ENCODE measurements at places on chromosomes 1 and 21.
A peak's percentile ranks its signal among the peaks of the same experiment; 100 is the strongest.

DNA sequence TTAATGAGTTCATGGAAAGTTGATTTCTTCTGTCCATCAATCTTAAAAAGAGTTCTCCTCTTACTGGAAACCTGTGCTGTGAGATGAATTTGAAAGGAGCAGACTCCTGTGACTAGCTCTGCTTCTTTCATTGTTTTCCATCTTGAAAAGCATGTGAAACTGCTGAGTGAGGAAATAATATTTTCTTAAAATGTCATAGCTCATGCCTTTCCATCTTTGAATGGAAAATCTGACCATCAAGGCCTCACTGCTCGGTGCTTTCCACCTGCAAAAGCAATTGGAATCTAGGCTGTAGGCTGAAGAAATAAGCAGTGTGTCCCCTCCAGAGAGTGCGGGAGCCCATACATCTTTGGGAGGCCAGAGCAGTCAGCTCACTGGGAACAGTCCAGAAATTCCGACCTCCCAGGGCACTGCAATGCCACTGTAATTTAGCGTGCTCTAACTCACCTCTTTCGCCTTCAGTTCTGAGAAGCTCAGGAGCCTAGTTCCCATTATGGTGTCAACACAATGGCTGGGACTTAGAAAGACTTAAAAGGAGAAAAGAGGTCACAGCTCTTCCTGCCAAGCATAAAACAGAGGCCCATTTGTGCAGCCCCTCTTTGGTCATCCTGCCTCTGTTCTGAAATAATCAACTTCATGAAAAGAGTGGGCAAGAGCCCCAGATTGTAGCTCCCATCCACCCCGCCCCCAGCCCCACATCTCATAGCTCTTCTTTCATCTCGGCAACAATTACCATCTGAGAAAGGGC lies 50.4 kb upstream of the F3 start:
- no peak for DNase-seq

GRCh38 chr1:184214128-184214527 lies 162.6 kb downstream of the TSEN15 start:
- no peak for DNase-seq

GRCh38 chr1:222161676-222162075 lies 386.2 kb downstream of the HHIPL2 start:
- DNase-seq = no peak

GRCh38 chr1:219993554-219994433 lies 52.5 kb downstream of the EPRS1 start:
- DNase-seq = no peak

- no peak for DNase-seq
These were observed 13.3 kb upstream of the SAMD11 start for GRCh38 chr1:910311-910880.

DNA sequence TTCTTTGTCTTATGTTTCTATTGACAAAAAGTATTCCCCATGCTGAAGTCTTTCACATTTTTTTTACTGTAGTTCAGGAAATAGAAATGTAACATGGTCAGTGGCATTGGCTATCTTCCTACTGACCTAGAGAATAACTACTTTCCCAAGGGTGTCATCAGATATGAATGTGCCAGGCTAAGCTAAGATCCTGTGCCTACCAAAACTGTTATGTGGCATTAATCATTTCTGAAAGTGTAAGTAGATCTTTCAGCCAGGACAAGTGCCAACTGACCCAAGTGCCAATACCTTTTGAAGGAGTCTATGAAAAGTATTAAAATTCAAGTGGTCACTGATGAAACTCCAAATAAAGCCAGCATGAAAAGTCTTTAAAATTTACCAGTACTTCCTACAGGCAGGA lies 165.3 kb downstream of the TNFSF18 start:
- no peak for DNase-seq

- no peak for DNase-seq
These were observed 139.8 kb downstream of the NCAM2 start for GRCh38 chr21:21137986-21138385.

- DNase-seq = no peak
These were observed 52.7 kb upstream of the ADARB1 start for GRCh38 chr21:45021428-45022347.

DNA sequence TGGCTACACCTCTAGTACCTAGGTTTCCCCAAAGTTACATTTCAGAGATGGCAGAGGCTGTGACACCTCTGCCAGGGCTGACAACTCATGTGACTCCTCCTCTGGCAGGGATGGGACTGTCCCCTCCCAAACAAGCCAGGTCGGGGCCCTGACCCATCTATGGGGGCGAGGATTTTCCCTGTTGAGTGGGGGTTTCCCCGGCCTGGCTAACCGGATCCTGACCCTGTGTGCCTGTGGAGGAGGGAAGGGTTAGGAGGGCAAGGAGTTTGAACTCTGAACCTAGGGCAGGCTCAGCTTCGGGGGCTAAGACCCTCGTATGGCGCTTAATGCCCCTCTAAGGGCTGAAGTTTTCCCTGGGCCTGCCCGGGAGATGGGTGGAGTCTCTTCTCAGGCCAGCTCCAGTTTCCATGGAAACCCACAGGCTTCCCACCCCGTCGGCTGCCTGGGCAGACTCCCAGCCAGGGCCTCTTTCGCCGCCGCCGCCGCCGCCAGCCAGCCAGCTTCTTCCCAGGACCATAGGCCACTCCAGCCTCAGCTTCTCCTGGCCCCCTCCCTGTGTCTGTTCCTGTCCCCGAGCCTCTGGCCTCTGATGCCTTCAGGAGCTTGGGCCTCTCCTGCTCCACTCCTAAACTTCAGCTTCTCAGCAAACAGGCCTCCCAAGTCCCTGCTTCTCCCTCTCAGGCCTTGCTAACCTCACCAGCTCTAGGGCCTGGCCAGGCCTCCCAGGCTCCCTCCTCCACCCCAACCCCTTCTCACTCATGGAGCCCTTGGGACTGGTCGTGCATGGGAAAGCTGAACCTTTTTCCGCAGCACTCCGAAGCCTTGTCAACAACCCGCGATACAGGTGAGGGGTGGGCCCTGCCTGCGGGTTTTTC lies at the start of gene BTBD19:
BTBD19 (plus strand) TSS at position 461 of the 875 bp plus-strand sequence; CDS start at position 759, 298 bp downstream.
- DNase-seq = peak; percentile 69
